Stimulated activated CD4-positive, alpha-beta T cell treated with anti-CD3 and anti-CD28 coated beads, Interleukin-1b, Interleukin-23, amount 100 ng/mL, for 24 hours (primary cell): ENCODE measurements at places on chromosomes 2 and 18.

GRCh38 chr18:25786758-25787157 lies 303.7 kb downstream of the SS18 start:
- DNase-seq: no peak

GRCh38 chr18:61273533-61273932 lies 59.7 kb upstream of the CDH20 start:
- no peak for DNase-seq

DNA sequence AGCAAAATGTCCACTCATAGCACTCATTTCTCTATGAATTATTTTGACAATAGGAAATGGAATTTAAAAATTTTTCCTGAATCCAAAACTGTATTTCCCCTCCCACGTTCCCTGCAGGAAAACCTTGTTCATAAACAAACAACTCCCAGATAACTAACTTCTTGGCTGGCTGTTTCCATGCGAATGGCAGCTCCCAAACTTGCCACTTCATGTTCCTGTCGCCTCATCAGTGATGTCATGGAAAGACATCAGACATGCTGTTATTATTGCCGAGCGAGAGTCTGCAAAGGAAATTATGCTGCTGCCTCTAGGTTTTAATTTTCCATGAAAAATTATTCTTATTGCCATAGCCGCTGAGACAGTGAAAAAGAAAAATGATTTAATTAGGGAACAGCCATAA lies 117.0 kb upstream of the RIOK3 start:
- no peak for DNase-seq

GRCh38 chr2:197327472-197328098 lies 17.0 kb upstream of the ANKRD44 start:
- no peak for DNase-seq

DNA sequence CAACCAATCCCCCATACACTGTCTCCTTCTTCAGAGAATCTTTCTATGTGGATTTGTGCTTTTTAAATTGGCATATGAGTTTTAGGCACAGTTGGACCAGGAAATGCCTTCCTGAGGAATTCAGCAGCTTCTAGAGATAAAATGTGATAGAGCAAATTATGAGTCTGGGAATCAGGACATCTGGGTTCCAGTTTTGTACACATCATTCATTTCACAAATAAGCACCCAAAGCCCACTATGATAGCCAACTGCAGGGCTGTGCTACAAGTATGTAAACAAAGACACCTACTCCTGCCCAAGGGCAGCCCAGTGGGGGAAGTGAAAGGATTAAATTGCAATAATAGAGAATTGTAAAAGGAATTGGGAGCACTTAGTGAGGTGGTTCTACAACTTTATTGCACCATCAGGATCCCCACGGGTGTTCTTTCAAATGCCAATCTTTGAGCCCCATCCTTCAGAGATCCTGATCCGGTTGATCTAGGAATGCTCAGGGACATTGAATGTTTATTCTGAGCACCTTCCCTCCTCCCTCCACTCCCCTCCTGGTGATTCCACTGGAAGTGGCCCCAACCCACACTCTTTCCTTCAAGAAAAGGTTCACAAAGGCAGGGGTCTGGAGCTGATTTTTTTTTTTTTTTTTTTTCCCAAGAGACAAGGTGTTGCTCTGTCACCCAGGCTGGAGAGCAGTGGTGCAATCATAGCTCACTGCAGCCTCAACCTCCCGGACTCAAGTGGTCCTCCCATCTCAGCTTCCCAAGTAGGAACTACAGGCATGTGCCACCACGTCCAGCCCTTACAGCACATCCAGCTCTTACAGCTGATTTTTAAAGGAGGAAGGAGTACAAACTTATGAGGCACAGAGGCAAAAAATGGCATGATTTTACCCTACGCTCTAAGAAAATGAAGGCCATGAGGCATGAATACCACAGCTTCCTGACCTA lies 11.1 kb upstream of the KCMF1 start:
- no peak for DNase-seq
